ENCODE measurements at places on chromosomes 5 and 9. TPM values are rescaled to one million over a fixed set of nuclear protein-coding genes. Genes with fewer than 3 reads are reported as not detected.

DNA sequence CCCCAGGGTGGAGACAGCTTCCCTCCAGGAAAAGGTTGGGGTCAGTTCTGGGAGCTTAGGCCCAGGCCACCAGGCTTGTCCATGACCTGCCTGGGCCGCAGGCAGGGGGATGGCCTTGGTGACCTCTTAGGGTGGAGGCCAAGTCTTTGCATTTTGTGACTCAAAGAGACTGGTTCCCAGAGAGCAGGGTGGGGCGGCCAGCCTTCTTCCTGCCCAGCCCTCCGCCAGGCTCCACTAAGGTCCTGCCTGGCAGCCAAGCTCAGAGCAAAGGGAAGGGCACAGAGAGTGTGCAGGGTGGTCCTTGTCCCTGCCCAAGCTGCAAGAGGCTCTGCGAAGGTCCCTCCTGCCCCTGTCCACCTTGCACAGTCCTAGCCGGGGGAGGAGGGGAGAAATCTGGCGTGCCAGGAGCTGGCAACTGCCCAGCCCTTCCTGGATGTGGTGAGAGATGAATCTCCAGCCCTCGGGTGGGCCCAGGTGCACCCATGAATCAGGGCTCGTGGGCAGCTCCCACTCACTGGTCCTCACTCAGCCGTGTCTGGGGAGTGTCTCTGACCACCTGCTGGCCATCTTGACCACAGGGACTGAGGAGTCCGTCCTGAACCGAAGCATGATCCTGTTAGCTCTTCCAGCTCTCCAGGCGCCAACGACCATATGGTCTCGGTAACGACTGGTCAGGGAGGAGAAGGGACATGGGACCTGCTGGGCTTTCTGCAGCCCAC is 2.3 kb upstream of the PTGDS start:
- peak; percentile 30 for DNase-seq

- DNase-seq = no peak
Observed at GRCh38 chr5:64489857-64490256, 16.0 kb upstream of the RGS7BP start.

GRCh38 chr5:120535900-120536299 is 71.8 kb downstream of the PRR16 start:
- no peak for DNase-seq

DNA sequence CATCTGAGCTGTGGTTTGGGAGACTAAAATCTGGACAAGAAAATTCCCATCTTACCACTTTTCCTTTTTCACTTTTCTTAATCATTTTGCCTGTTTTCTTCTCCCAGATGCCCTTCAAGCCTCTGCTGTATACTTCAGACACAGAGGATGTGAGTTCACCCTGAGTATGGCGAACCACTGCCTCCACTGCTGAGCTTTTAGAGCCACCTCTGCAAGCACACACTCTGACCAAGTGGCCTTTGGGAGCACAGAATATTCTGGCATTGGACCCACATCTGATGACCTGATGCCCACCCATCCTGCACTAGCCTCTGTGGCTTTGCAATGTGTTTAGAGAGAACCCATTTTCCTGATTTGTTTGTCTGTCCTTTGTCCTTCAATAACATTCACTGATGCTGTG is 32.5 kb downstream of the TERT start:
- DNase-seq = no peak

GRCh38 chr9:137454145-137454596 is 5.0 kb downstream of the NSMF start:
- DNase-seq = no peak

GRCh38 chr9:81613002-81613812 is 76.1 kb downstream of the TLE1 start:
- DNase-seq = no peak

GRCh38 chr9:75964427-75964826 is 74.0 kb downstream of the PCSK5 start:
- peak; percentile 54 for DNase-seq

DNA sequence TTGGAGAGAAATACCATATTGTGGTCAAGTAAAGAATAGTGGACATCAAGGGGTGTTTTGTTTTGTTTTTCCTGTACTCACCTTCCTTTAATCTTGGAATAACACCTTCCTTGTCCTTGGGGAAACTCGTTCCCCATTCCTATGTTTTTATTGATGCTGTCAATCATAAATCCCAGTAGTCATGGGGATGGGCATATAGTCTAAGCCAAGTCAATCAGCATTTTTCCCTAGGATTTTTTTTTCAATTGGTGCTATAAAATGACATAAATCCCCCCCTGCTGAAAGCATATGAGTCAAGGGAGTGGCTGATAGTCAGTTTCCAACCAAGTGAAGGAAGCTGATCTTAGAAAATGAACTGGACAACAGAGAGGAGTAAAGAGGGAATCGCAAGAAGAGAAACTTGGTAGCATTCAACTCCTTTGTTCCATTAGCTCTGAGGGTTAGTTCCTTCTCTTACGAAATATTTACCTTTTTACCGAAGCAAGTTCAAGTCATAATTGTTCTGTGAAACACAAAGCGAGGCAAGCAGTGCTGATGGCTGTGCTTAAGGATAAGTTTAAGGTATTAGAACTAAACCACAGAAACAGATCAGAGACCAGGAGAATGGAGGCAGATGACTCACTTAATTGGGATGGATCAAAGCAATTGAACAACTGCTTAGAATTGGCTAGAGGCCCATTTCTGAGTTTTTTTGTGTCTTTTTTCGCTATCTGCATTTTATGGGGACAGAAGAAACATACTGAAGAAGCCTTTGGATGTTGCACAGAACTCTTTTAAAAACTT is 218.6 kb downstream of the SEMA6A start:
- no peak for DNase-seq

GRCh38 chr9:111455638-111456037 is 28.5 kb downstream of the ECPAS start:
- no peak for DNase-seq

DNA sequence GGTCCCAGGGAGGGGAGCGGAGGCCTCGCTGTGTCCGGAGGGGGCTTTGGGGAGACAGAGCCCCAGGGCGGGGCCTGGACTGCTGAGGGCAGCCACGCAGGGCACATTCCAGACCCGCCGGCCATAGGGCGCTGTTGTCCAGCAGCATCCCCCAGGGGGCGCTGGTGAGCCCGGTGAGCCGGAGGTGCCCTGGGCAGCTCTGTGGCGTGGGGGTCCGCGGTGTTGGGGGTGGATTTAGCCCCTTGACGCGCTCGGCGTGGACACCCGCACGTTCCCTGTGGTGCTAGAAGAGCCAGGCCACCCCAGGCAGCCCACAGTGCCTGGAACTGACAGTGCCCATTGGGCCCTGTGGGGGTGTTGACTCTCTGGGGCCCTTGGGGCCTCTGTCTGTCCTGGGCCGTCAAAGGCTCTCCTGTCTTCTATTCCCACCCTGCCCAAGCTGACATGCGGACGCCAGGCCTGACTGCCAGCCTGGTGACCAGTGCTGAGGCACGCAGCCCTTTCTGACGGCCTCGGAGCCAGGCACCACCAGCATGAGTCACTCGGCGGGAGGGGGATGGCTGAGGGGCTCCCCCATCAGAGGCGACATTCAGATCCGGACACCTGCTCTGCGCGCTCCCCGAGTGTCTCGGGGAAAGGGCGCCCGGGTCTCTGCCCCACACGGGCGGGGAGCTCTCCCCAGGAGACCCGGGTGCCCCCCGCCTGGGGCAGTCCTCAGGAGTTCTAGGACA is 23.9 kb downstream of the TPPP start:
- peak; percentile 58 for DNase-seq

DNA sequence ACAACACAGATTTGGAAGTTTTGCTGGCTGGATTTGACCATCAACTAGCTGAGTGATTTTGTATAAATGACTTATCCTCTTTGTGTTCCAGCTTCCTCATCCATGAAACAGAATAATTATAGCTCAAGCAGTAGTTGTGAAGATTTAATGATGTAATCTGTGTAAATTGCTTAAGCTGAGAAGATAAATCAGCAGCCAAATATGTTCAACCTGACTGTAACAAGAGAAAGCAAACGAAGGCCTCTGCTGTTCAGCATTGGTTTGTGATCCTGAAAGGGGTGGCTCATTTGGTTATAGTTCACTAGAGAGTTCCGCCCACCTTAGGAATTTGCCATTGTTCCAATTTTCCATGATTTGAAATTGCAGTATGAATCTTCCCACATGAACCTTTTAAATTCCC is 75.7 kb upstream of the CCDC112 start:
- no peak for DNase-seq

- DNase-seq = no peak
Observed at GRCh38 chr5:150070821-150071220, 15.5 kb downstream of the CSF1R start.

GRCh38 chr9:132239999-132240840 is 78.4 kb downstream of the NTNG2 start:
- DNase-seq = no peak

- DNase-seq = no peak
Observed at GRCh38 chr5:115907177-115907576, 55.1 kb upstream of the LVRN start.

DNA sequence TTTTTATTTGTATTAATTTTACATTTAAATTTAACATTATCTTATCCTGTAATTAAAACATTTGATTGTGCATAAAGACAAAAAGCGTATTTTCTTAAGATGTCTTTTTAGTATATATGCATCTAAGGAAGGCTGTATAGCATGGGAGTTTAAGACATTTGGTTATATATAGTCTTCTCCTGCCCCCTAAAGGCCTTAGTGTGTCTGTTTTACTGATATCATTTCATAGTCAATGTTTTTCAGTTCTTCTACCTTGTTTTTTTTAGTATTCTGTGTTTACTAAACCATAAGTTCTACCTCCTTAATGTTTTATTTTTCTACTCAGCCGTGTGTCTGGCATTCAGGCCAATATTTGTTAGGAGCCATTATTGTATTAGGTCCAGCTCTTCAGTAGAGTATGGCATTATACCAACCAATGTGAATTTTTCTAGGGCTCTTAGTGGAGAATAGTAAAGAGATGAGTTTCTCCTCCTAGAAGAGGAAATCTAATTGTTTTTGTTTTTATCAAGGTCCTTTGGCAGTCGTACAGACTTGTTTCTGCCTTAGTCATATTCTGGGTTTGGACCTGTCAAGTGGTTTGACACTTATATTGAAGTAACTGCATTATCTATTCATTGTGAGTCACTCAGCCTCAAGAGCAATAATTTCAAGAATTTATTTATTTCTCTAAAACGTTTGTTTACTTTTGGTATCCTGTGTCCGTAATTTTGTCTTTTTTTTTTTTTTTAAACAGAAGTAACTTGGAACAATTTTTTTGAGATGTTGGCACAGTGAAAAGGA is 74.8 kb downstream of the SLF1 start:
- peak; percentile 81 for DNase-seq

DNA sequence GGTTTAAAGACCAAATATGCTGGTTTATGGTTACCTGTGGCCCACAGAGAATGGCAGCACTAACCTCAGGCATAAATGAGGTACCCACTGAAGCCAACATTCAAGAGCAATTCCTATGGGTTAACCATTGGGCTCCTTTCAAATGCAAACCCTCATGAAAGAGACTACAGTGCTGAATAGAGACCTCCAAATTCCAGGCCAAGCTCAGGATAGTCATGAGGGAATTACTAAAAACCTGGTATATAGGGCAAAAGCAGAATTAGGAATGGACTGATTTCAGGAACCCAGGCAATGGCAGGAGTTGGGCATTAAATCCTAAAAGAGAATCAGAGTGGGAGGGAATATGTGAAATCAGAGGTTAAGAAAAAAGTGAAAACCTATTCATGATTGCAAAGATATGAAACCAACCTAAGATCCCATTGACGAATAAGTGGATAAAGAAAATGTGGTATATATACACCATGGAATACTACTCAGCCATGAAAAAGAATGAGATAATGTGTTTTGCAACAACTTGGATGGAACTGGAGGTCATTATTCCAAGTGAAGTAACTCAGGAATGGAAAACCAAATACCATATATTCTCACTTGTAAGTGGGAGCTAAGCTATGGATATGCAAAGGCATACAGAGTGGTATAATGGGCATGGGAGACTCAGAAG is 51.6 kb downstream of the PDCD1LG2 start:
- DNase-seq = no peak

DNA sequence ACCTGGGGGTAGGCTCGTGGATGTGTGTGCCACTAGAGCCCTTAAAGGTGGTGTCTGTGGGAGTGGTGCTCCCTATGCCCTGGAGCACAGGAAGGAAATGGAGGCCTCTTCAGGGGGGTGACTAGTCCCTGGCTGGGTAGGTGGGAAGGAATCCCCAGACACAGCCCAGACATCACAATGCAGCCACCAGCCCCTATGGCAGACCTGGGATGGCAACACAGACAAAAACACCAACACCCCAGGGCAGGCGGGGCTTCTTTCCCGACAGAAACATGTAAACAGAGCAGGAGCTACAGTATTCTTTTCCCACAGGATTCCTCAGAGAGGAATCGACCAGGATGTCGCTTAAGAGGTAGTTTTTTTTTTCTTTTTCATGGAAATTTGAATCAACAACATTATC is 10.4 kb upstream of the NR5A1 start:
- no peak for DNase-seq

- no peak for DNase-seq
Observed at GRCh38 chr9:121220996-121221663, 19.5 kb upstream of the RAB14 start.

- no peak for DNase-seq
Observed at GRCh38 chr9:38294220-38294960, 98.1 kb upstream of the ALDH1B1 start.

GRCh38 chr5:158840193-158840592 is 259.5 kb downstream of the EBF1 start:
- DNase-seq = no peak

DNA sequence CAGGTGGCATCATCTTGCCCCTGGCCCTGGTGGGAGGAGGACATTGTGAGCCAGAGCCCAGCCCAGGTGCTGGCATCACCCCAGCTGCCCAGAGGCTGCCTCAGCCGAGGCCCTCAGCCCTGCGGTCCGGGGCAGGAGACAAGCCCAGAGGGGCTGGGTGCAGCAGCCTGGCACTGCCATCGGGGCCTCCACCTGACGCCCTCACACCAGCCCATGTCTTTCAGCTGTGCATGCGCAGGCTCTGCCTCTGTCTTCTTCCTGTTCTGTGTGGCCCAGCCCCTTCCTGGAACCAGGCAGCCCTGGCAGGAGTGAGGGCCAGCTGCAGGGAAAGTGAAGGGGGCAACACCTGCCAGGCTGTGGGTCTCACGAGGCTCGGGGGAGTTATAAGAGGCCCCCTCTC is 4.8 kb upstream of the CEL start:
- DNase-seq = no peak

GRCh38 chr5:98780390-98780789 is 6.9 kb downstream of the RGMB start:
- no peak for DNase-seq

- no peak for DNase-seq
Observed at GRCh38 chr5:1031306-1031959, 22.8 kb downstream of the NKD2 start.

The SH3TC2 gene
- 24.0 TPM for total RNA-seq

The TPPP gene
- 0.18 TPM for total RNA-seq

The GADD45G gene
- total RNA-seq = not detected

The GRAMD2B gene
- 5.2 TPM for total RNA-seq

The CCDC152 gene
- total RNA-seq = 0.03 TPM

The GPR21 gene
- total RNA-seq = 0.55 TPM

The TMEM171 gene
- not detected for total RNA-seq

The NUDT2 gene
- 14.1 TPM for total RNA-seq

The FBLL1 gene
- total RNA-seq = not detected

The LVRN gene
- 0.03 TPM for total RNA-seq

The PCDHB4 gene
- not detected for total RNA-seq

The DOLPP1 gene
- 20.5 TPM for total RNA-seq
